Activated naive CD8-positive, alpha-beta T cell treated with anti-CD3 and anti-CD28 coated beads for 36 hours (primary cell): ENCODE measurements at places on chromosomes 16 and 17. TPM values are rescaled to one million over a fixed set of nuclear protein-coding genes. Genes with fewer than 3 reads are reported as not detected.

GOSR1 gene
- 47.0 TPM for total RNA-seq

SHCBP1 gene
- 39.5 TPM for total RNA-seq

NUPR1 gene
- total RNA-seq: not detected

MYH2 gene
- total RNA-seq: not detected

CACNA1H gene
- total RNA-seq: 0.35 TPM
